Activated CD4-positive, CD25-positive, alpha-beta regulatory T cell treated with anti-CD3 and anti-CD28 coated beads, Interleukin-2, amount 50 U/mL, for 72 hours (primary cell): ENCODE measurements at places on chromosomes 2 and 18.
A peak's percentile ranks its signal among the peaks of the same experiment; 100 is the strongest.

DNA sequence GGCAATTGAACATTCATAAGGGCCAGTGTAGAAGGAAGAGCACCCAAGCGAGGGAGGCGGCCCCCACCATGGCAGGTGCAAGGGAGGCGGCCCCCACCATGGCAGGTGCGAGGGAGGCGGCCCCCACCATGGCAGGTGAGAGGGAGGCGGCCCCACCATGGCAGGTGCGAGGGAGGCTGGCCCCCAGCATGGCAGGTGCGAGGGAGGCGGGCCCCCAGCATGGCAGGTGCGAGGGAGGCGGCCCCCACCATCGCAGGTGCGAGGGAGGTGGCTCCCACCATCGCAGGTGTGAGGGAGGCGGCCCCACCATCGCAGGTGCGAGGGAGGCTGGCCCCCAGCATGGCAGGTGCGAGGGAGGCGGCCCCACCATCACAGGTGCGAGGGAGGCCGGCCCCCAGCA, 24.7 kb upstream of the GPC1 start:
- no peak for DNase-seq

GRCh38 chr2:100819370-100820272, at the start of gene NPAS2:
NPAS2 (plus strand) TSS chr2:100820139; CDS start chr2:100904755, 84,616 bp downstream.
- no peak for DNase-seq

DNA sequence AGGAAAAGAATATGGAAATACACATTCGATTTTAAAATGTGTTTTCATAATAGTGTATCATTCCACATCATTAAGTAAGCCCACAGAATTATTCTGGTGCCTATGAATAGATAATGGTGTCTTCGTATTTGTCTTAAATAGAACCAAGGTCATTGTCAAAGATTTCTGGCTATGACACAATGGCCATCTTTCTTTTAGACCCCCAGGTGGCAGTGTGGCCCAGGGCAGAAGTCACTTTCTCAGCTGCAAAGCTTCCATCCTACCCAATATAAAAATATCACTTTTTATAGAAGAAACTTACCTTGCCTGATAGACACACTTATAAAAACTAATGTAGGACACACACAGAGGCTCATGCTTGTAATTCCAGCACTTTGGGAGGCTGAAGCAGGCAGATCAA, 57.5 kb downstream of the ZRANB3 start:
- DNase-seq, result no peak

DNA sequence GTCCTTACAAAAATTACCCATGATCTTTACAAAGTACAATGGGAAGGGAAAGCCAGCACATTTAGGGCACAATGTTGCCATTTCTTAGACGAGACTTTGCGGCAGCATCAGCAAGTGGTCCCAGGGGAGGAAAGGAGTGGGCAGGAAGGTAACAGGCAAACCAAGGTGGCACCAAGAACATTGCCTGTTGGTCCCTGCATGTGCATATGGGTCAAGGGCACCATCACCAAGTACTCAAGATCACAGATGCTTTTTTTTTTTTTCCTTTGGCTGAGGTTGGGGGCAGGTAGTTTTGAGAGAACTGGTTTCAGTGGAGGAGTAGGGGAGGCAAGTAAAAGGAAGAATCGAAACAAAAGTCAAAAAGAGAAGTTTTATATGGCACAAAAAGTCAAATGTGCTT, 752 bp upstream of the CYTIP start:
- DNase-seq, result no peak

GRCh38 chr2:71934320-71934593, 213.4 kb downstream of the CYP26B1 start:
- no peak for DNase-seq

- DNase-seq, result no peak
Observed at GRCh38 chr18:4847056-4847455, 350.0 kb downstream of the AKAIN1 start.

GRCh38 chr2:239824866-239825704, 200.1 kb downstream of the NDUFA10 start:
- DNase-seq, result peak; percentile 1

- DNase-seq, result no peak
Observed at GRCh38 chr2:85394261-85394681, 15.9 kb downstream of the CAPG start.

- no peak for DNase-seq
Observed at GRCh38 chr2:39020383-39020782, 100.5 kb downstream of the SOS1 start.

- peak; percentile 27 for DNase-seq
Observed at GRCh38 chr2:239625156-239625845, 224.5 kb upstream of the HDAC4 start.

DNA sequence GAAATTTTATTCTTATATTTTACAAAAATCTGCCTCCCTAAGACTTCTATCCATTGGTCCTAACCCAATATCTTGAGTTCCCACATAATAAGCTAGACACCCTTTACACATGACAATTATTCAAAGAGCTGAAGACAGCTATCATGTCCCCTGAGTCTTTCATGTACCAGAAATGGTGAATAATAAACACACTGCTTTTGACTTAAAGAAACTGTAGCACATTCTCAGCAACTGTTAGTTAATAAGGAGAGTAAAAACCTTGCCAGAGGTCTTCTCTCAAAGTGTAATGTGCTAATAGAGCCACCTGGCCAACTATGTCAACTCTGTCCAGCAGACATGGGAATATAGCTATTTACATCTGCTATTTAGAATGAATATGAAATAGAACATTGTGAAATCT, 109.7 kb upstream of the ARL5A start:
- no peak for DNase-seq

DNA sequence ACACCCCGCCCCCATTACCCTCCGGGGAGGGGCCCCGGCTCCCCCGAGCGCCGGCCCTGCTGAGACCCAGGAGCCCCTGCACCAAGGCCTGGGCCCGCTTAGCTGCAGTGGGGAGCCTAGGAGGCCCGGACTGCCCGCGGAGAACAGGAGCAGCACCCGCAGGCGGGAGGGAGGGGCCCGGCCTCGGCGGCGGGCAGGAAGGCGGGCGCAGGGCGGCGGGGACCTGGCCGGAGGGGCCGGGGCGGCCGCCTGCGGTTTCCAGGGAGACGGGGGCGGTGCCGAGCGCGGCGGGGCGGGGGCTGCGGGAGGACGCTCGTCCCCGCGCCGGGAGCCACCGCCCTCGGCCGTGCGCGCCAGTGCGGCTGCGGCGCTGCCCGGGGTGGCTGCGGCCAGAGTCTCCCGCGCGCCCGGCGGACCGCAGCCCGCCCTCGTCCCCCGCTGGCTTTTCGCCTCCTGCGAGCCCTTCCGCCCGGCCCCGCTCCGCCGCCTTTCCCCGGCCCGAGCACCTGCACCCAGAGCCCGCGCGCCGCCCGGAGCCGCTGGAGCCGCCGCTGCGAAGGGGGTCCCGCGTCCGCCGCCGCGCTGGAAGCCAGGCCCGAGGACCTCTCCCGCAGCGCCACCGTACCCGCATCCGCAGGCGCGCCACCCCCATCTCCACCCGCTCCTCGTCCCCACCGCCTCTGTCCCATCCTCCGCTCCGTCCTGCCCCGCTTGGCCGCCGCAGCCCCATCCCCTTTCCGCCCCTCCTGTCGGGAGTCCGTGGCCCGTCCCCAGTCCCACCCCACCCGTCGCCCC, 17.2 kb downstream of the GPC1 start:
- no peak for DNase-seq

DNA sequence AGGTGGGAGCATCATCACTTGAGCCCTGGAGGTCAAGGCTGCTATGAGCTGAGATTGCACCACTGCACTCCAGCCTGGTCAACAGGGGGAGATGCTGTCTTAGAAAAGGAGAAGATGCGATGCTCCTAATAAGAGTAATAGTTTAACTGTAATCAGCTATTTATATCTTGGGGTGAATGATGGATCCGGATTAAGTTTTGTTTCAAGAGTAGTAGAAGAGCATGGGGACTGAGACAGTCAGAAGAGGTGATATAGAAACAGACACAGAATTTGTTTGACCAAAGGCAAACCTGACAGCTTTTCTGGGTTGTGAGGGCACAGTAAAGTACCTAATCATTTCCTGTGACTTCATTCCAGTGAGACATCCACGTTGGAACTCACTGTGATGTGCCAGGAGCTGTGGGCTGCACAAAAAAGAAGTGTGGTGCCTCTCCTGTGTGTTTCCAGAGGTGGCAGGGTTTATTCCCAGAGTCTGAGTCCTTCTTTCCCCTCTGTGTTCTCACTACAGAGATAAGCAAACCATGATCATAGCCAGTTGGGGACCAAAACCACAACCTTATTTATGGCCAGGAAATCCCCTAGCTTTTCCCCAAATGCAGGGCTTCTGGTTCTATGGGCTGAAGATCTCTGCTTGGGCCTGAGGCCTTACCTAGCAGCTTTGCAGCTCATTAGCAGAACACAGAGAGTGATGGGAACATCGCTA, 113.7 kb downstream of the XRCC5 start:
- no peak for DNase-seq

DNA sequence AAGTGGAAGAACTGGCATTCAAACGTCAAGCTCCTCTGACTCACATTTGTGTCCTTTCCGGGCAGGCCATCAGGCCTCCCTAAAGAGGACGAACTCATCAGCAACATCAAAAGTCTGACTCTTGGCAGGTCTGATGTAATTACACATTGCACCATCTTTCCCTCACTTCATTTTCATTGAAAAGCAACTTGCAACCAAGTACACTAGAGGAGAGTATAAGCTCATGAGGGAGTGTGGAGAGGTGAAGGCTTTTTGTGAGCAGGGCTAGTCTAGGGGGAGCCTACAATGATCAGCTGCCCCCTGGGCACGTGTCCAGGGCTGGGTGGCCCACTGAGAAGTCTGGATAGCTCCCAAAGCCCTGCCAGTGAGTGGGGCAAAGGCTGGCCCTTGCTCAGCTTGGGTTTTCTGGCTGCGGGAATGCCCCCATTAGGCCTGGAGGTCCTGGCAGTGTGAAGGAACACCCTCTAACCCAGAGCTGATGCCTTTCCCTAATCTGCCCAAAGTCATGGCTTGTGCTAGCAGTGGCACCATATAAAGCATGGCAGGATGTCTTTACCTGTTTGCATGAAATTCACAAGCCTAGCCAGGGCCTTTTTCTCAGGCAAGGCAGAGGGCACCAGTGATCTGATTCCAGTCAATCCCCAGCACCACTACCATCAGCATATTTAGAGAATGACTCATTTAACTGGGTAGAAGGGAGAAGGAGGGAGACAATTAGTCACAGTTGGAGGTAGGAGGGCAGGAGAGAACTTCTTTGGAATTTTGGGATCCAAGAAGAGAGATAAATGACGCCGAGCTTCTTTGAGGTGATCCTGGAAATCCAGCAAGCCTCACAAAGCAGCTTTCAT, 8.5 kb upstream of the DAW1 start:
- DNase-seq, result no peak

DNA sequence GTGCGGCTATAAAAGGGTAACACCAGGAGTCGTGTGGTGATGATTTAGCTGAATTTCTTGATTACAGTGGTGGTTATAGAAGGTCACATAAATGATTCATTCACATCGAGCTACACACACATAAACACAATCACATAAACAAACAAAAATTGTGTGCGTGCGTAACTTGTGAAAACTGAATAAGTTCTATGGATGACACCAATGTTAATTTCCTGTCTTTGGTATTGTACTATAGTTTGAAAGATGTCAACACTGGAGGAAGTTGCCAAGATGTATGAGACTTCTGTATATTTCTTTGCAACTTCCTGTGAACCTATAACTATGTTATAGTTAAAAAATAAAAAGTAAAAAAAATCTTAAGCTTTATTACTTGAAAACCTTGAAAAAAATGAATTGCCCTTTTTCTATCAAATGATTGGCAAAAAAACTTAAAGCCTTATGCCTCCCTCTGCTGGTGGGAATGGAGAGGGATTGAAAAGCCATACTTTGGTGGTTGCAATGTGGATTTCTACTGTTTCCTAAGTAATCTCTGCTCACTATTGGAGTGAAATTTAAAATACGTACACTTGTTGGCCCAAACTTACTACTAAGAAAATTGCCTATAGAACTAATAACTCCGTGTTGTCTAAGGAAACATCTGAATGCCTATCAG, 227.7 kb downstream of the RPIA start:
- DNase-seq, result no peak

DNA sequence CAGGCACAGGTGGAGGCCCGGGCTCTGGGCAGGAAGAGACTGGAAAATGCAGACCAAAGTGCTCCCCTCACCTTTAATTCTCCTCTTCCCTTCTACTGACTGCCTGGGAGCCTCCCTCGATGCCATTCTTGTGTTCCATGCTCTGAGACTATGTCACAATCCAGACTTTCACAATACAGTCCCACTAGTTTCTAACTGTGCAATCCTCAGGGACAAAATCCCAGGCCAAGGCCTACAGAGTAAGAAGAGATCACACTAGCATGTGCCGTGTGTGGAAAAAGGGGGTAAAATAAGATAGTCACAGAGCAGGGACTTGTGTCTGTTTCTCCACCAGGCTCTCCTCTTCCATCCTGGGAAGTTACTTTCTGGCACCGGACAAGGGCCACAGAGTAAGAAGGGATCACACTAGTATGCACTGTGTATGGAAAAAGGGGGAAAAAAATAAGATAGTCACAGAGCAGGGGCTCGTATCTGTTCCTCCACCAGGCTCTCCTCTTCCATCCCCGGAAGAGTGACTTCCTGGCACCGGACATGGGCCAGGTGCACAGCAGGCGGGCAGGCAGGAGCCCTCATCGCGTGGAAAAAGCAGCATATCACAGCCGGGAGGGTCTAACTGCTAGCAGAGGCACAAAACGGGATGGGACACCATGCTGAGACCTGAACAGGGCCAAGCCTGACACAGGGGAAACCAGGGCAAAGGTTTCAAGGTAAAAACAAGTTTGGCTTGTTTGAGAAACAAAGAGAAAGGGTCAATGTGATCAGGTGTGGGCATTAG, 9.6 kb downstream of the CYB5A start:
- no peak for DNase-seq

DNA sequence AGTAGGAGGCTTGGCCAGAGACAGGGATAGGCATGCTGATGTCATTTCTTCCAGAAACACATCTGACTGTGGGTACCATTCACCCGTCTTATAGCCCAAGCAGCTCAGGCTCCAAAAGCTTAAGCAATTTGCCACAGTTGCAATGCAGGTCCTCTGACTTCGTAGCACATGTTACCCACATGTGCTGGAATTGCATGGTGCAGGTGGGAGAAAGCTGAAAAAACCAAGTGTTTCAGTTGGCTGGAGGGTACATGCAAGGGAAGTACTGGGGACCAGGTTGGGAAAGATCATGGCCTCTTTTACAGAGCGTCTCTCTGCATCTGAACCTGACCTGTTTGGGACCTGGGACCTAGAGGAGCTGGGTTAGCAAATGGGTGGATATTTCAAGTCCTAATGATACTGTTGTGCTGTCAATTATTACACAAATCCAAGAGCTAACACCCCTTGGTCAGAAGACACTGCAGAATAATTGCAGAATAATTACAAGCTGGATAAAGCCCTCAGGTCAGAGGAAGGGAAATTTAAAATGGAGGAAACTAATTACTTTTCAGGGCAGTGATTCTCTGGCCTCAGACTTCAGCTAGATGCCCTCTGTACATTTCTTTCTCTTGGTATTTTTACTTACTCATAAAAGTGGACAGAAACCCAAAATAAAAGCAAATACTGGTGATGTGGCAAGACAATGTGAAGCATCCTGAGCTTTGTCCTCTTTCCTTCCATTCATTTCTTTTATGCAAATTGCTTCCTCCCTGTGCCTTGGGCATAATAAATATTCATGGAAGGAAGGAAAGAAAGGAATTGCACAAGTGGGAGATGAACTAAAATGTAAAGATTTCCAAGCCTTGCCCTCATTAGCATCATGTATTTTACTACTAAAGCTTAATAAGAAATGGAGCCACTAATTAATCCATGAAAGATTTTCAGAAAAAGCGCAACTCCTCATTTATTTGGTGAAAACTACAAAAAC, 45.6 kb upstream of the TTC39C start:
- DNase-seq, result no peak

GRCh38 chr2:74690571-74690970, 36.5 kb downstream of the SEMA4F start:
- no peak for DNase-seq
